ENCODE measurements at places on chromosomes 16 and 17.

DNA sequence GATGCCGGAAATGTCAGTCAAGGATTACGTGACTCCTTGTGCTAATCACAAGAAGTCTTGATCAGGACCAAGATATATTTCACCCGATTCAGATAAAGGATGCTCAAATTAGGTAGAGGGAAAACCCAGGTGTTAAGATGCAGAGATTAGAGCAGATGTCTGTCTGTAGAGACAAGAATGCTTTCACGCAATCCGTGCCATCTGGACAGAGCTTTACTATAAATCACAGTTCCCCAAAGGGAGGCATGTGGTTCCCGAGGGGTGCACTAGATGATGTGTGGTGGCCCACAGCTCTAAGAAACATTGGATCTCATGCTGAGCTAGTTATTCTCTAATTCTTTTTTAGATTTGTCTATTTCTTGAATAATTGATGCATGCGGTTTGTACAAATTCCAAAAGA lies 9.8 kb upstream of the MAP3K14 start:
- DNase-seq, result no peak

DNA sequence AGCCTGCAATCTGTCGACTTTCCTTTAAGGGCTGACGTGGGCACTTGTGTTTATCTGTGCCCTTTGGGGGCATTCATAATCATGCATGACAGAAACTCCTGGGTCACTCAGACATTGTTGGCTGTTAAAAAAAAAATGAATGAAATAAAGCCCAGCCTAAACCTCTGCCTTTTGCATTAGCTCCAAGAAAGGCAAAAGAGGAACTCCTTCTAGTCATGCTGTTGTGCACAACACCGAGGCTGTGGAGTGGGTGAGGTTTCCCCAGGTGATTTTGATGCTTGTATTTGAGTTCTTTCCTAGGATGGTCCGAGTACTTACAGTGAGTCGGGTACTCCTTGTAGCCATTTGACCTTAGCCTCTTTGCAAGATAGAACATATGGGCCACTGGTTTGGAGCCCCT lies 49.6 kb upstream of the IRX6 start:
- no peak for DNase-seq

GRCh38 chr17:66715745-66716156 lies 119.2 kb upstream of the CACNG5 start:
- peak; percentile 46 for DNase-seq

GRCh38 chr17:27466743-27467375 lies 10.6 kb downstream of the KSR1 start:
- DNase-seq, result no peak

- DNase-seq, result no peak
Measured at GRCh38 chr17:7293816-7294613, 424 bp downstream of the YBX2 start.

GRCh38 chr16:76278980-76279379 lies 1.8 kb downstream of the CNTNAP4 start:
- DNase-seq, result no peak

DNA sequence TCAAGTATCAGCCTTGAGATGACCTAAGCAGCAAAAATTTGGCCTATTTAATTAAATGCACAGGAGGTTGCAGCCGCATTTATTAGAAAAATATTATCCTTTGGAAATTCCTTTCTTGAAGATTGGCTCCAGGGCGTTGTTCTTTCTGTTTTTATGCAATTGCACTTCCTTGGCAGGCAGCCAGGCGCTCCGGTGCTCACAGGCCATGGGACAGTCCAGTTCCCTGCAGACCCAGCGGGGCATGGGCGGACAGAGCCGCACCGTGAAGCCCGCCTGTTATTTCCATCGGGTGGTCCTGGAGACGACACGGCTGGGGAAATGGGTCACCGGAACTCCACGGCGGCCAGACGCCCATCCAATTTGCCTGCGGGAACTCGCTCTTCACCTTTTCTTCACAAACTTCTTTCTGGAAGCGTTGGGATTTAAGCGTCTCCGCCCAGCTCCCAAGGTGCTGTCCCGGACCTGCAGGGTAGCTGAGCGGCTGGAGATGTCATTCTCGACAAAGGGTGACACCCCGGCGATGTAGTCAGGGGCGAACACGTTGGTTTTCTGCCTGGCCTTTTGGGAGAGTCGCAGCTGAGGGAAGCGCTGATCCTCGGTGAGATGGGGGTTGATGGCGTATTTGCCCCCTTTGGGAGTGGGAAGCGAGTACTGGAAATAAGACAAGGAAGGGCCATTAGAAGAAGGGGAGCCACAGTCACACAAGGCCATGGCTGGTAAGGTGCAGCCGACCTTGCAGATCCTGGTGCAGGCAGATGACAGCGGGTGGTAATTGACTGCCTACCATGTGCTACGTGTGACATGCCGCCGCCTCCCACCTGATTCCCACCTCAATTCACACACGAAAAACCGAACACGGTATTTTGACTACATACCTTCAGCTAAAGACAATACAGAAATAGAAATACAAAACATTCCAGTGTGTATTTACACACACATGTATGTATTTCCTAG lies 12.5 kb downstream of the NOB1 start:
- no peak for DNase-seq

DNA sequence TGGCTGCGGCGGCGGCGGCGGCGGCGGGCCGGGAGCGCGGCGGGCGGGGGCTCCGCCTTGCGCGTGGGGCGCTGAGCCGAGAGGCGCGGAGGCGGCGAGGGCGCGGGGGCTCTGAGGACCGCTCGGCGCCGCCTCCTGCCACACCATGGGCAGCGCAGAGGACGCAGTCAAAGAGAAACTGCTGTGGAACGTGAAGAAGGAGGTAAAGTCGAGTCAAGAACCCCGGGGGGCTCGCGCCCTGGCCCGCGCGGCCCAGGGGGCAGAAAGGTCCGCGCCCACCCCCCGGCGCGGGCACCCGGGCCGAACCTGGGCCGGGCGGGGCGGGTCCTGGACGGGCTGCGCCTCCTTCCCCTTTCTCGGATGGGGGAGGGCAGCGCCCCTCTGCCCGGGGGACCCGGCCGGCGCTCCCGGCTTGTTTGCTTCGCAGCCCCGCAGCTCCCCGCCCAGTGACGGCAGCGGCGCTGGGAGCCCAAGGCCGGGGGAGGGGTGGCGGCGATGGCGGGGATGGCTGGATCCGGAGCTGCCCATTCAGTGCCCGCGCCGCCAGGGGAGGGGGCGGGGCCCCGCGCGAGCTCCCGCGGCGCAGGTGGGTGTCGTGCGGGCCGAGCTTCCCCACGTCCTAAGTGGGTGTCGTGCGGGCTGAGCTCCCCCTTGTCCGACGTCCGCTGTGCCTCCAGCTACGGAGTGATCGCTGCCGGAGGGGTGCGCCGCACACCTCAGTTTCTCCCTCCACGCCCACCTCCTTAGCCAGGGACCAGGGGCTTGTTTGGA lies 428 bp downstream of the SGSM2 start:
- no peak for DNase-seq

- no peak for DNase-seq
Measured at GRCh38 chr17:70295329-70295728, 126.0 kb downstream of the KCNJ2 start.

- DNase-seq, result no peak
Measured at GRCh38 chr17:64392300-64392699, 1.6 kb upstream of the PECAM1 start.

GRCh38 chr17:28330671-28331070 lies 4.6 kb downstream of the IFT20 start:
- no peak for DNase-seq

GRCh38 chr16:3304370-3304769 lies 860 bp downstream of the TIGD7 start:
- no peak for DNase-seq

DNA sequence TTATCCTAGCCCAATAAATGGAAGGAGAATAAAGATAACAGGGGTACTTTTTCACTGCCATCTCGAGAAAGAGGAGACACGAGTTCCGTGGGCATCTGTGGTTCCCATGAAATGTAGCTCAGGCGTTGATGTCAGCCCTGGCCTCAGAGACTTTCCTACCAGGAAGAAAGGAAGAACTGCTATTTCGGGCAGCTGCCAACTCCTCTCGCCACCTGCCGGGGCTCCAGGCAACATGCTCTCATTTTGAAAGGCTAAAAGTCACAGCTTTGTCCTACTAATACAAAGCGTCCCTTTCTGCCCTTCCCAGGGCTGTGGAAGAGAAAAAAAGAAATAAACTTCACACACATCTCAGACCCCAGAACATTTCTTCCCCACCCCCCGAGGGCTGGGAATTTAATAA lies 65.8 kb downstream of the DHRS7C start:
- no peak for DNase-seq
